ENCODE measurements at places on chromosomes 16 and 17.

DNA sequence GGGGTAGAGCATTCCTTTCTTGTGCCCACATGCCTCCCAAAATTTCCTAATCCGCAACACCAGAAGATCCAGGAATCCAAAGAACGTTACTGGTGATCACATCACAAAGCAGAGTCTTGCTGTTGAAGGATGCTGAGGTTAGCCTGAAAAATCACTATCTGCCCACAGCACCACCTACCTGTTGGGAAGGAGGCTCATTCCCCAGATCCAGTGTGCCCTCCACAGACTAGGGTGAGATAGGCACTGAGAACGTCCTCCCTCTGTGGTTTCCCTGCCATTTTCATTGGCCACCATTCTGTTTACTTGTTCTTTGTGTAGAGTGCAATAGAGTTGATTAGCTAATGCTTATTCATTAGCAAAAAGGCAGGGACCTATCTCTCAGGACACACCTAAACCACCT, 30.3 kb downstream of the RCVRN start:
- DNase-seq: no peak

DNA sequence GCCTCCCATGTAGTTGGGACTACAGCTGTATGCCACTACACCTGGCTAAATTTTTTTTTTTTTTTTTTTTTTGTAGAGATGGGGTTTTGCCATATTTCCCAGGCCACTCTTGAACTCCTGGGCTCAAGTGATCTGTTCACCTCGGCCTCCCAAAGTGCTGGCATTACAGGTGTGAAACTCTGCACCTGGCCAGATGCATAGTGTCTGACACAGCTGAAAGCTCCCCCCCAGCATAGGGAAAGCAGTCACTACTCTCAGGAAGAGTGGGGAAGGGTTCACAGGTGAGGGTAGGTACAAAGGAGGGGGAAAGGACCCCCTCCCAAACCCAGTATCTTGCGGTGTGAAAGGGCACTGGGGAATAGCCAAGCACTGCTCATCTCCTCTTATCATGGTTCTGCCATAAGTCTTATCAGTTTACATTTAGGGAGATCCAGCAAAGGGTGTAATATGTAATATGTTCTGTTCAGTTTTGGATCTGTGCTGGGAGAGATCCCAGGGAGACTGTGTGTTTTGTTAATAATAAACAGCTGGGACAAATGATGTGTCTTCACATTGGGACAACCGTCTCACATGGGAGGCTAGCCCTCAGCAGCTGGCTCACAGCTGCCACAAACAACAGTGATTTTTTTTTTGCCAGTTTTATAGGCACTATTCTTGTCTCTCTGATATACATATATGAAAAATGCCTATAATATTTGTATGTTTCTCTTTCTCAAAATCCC, 6.8 kb upstream of the CAVIN1 start:
- no peak for DNase-seq

- no peak for DNase-seq
These were observed 7.1 kb downstream of the USP10 start for GRCh38 chr16:84706856-84707255.

DNA sequence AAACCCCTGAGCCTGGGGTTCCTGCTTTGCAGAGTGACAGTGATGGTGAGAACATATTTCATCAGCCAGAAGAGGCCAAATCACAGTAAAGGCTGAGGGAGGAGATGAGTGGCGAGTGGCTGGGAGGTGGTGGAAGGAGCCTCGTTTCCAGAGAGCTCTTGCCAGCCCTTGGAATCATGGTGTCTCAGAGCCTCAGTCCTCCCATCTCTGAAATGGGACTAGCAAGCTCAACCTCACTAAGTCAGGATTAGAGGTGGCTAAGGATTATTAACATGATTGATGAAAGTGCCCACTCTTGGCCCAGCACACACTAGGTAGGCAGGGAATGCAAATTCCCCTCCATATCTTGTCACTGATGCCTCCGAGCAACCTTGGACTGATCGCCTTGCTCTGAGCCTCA, 43.0 kb downstream of the IL4R start:
- no peak for DNase-seq

- no peak for DNase-seq
These were observed 6.8 kb downstream of the ZNF267 start for GRCh38 chr16:31880322-31880979.

DNA sequence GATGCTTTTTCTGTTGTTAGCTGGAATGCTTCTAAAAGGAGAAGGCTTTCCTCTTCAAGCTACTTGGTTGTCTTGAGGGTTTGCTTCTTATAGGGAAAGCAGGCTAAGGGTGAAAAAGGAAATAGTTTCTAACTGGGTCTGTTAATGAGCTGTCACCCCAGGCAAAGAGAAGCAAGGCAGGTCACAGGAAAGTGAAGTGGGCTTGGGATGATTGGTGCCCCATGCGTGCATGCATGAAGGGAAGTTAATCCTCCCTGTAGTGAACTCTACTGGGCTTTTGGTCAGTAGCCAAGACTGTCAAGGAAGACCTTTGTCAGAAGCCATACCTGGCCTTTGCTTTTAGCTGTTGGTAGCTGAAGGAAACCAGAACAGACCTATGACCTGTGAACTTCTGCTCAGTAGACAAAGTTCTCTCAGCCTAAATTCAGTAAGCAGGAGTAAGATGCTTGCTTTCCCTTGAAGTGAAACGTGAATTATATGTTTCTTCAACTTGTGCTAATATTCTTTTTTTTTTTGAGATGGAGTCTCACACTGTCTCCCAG, 16.5 kb downstream of the TENT4B start:
- no peak for DNase-seq

DNA sequence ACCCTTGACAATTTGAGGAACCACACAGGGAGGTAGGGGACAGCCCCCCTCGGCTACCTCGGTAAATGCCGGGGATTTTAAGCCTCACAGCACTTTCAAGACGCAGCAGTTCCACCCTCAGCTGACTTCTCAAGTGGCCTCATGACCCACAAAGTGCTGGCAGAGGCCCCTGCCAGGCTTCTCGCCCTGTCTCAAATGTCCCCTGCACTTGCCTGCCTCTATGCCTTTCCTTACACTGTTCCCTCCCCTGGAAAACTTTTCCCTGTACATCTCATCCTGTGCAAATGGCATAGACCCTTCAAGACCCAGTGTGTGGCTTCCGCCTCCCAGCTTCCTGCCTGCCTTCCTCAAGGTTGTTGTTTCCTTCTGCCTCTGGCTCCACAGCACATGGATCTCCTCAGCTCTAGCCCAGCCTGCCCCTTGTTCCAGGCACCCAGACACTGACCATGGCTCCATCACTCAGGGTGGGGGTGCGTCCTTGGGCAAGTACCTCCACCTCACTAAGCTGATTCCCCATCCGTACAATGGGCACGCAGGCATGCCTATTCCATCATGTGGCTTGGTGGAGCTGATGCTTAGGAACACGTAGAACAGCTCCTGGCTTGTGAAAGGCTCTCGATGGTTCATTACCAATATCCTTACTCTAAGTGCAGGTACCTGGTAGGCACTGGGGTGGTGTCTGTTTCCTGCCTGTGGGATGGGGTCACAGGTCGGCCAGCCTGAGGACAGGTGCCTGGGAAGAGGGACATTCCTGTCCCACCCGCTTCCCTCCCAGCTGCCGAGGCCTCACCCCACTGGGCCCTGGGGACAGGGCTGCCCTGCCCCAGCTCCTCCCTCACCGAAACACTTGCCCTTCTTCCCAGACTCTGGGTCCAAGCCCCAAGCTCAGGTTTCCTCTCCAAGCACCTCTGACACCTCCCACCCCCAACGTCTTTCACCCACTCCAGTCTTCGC, 24.0 kb downstream of the MMP15 start:
- DNase-seq: no peak

GRCh38 chr16:50662306-50662940, 18.7 kb downstream of the SNX20 start:
- no peak for DNase-seq

GRCh38 chr17:33950061-33950460, 305.0 kb upstream of the CCL2 start:
- DNase-seq: no peak

GRCh38 chr16:1761751-1762150, 9.6 kb downstream of the NME3 start:
- DNase-seq: no peak

DNA sequence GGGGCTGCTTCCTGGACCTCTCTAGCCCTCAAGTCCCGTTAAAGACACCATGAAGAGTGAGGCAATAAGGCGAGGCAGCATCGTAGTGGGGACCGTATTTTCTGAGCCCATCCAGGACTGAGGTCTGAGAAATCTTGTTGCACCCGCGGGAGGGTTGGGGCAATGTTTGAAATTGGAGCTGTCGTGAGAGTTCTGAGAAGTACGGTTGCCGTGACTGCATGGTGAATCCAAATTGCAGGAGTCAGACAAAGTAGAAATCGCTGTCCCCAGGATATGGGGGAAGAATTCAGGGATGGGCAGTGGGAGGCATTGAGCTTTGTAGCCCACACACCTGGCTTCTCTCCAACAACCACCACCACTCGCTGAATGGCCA, 42.0 kb upstream of the RPL38 start:
- DNase-seq: no peak

DNA sequence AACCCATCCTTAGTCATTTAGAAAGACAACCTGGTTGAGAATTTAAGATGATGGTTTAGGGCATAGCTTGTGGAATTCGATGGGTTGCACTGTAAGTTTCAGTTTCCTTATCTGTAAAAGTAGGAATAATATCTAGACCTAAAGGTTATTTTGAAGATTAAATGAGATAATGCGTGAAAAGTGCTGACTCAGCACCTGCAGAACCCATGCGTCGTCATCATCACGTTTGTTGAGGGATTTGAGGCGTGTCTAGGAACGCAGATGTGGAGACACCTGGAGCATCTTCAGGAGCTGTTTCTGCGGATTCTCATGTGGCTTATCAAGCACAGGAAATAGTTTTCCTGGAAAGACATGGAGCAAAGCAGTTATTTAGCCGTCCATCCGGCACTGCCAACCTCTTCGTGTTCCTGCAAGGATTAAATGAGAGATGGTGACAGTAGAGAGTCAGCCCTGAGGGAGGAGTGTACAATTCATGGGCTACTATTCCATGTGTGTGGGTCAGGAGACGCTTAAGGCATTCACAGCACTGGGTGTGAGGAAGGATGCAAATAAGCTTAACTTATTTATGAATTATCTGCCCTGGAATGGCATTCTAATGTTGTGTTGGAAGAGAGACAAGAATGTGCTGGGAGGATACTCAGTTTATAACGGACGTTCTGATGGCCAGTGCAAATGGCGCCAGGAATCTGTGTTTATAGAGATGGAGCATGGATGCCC, 536.1 kb downstream of the MAF start:
- no peak for DNase-seq

- DNase-seq: no peak
These were observed 88.7 kb downstream of the FOXL1 start for GRCh38 chr16:86667035-86667434.

DNA sequence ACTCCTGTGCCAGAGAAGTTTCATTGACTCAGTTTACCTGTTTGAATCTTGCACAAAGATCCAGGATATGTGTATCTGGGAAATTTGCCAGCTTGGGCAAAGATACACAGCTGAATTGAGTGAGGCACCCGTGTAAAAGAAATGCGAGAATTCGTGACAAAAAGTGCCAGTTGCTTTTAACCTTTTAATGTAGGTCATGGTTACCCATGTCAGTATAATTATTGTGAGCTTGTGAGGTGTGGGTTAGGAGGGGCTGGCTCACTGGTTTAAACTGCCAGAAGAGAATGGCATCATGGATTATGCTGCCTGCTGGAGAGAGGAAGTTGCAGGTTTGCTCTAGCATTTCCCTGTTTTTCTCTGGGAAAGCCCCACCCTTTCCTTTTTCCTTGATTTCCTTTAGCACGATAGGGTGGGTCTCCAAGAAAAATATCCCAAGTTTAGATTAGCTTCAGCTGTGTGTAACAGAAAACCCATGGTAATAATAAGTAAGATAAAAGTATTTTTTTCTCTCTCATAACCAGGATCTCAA, 24.8 kb upstream of the NDRG4 start:
- DNase-seq: no peak

DNA sequence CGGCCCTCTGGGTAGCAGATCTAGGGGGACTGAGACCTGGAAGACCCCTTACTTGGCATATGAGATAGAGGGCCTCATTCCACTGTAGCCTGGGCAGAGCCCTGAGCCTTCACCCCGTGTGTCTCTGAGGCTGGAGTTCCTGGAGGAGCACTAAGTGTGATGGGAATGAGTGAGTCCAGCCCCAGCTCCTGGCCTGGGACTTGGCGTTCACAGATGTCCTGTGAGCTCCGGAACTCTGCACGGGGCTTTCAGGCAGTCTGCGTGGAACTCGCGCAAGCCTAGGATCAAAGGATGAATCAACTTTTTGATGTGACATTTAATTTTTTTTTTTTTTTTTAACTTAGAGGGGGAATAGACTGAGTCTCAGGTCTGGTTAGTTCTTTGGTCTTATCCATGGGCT, 1.8 kb downstream of the NKD1 start:
- no peak for DNase-seq

DNA sequence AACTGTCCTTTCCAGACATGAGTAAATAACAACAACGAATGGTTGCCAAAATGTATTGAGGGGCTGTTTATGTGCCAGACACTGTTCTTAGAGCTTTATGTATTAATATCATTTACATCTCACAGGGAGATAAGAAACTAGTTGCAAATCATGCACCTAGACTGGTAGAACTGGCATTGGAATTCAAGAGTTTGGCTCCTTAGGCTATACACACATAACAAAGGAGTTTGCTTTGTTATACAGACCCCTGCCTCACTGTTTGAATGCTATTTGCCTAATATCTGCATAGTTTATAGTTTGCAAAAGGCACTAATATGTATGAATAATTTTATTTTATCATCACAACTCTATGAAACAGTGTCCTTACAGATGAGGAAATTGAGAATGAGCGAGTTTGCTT, 100.0 kb downstream of the FTO start:
- DNase-seq: no peak

GRCh38 chr16:54175169-54175551, 111.4 kb downstream of the IRX3 start:
- no peak for DNase-seq

- DNase-seq: no peak
These were observed 51.3 kb upstream of the FBXO47 start for GRCh38 chr17:39018267-39019134.

- no peak for DNase-seq
These were observed 6.7 kb downstream of the ITGA3 start for GRCh38 chr17:50062293-50063243.
